ENCODE measurements at places on chromosomes 1 and 21.

DNA sequence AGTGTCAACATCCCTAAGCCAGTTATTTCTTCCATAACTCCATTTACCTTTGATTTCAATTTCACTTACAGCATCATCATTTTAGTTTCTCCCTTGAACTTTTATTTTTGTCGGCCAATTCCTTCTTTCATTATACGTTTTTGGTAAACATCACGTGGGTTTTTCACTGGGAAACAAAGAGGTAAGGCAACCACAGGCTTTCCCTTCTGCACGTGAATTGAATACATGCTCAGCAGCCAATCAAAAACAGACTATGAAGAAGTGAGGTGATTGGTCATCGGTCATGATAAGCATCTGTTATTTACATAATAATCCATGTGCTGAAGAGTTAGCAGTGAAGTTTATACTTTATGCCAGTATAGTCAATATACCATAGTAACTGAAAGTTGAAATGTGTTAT, 98.7 kb downstream of the NCAM2 start:
- no peak for DNase-seq

GRCh38 chr1:230891413-230891812, 23.1 kb upstream of the C1orf198 start:
- no peak for DNase-seq

GRCh38 chr1:21490774-21491487, 18.3 kb upstream of the ALPL start:
- no peak for DNase-seq

DNA sequence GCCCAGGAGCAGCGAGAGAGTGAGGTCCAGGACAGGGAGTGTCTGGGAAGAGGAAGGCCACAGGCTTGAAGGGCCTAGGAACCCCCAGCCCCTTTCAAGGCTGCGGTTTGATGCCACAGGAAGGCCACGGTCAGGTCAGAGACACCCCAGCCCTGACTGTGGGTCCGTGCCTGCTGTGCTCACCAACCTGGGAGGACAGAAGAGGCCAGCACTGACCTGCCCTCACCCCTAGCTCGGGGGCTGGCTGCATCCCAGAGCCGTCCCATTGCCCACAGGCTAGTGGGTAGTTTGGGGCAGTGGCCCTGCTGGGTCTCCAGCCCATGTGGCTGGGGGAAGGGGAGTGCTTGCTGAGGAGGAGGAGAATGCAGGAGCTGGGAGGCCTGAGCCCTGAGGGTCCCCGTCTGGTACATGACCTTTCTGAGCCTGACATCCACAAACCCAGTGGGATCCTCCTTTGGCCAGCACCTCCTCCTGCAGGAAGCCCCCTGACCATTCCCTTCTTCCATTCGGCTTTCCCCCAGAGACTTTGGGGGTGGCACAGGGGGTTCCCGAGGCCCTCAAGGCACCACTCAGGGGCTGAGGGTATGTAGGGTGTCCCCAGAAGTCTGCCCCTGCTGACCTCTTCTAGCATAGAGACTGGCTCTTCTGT, 54.3 kb downstream of the WNT9A start:
- DNase-seq: no peak

GRCh38 chr1:9085306-9085940, 16.0 kb upstream of the SLC2A5 start:
- no peak for DNase-seq

GRCh38 chr1:47495176-47495713, 57.4 kb downstream of the FOXD2 start:
- no peak for DNase-seq

- no peak for DNase-seq
These were observed 52.2 kb downstream of the STX6 start for GRCh38 chr1:180970333-180971079.

GRCh38 chr1:150144606-150145005, 5.1 kb upstream of the PLEKHO1 start:
- DNase-seq: no peak

GRCh38 chr1:5296095-5296494, 641.7 kb downstream of the AJAP1 start:
- no peak for DNase-seq

DNA sequence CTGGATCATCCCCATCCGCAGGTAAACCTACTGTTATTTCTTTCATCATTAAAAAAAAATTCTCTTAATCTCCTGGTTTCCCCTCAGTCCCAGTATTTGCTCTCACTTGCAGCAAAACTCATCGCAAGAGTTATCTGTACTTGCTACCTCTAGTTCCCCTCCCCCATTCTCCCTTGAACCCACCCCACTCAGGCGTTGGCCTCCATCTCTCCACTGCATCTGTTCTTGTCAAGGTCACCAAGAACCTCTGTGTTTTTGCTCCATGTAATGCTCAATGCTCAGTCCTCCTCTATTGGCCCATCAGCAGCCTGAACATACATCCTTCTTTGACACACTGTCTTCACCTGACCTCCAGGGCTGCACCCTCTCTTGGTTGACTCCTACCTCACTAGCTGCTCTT, 4.6 kb downstream of the PKLR start:
- no peak for DNase-seq

GRCh38 chr1:119946724-119947123, 50.4 kb upstream of the ADAM30 start:
- no peak for DNase-seq

- no peak for DNase-seq
These were observed 911 bp downstream of the LMO4 start for GRCh38 chr1:87329526-87330056.

- DNase-seq: no peak
These were observed 610.7 kb downstream of the NPHP4 start for GRCh38 chr1:5381491-5381890.

DNA sequence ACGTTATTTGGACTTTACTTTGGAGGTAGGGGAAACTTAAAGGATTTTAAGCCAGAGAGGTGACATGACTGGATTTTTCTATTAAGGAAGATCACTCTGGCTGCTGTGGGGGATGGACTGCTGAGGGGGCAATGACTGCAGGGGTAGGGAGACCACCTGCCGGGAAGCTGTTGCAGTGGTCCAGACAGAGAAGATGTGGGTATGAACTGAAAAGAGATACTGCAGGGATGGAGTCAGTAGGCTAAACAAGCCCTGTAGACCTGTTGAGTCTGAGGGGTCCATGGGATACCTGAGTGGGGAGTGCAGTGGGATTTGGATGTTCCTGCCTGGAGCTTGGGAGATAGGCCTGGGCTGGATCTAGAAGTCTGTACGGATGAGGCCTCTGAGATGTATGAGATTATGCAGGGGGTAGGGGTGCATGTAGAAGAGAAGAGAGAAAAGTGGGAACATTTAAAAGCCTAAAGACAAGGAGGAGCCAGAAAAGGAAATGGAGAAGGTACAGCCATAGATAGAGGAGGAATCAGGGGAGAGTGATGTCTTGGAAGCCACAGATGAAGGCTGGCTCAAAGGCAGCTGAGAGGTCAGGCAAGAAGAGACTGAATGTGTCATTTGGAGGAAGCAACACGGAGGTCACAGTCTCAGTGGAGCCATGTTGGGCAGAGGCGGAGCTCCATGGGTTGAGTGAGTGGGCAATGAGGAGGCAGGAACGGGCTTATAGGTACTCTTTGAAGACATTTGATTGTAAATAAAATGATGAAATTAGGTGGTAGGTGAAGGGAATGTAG, 25.9 kb upstream of the KCNA2 start:
- no peak for DNase-seq

DNA sequence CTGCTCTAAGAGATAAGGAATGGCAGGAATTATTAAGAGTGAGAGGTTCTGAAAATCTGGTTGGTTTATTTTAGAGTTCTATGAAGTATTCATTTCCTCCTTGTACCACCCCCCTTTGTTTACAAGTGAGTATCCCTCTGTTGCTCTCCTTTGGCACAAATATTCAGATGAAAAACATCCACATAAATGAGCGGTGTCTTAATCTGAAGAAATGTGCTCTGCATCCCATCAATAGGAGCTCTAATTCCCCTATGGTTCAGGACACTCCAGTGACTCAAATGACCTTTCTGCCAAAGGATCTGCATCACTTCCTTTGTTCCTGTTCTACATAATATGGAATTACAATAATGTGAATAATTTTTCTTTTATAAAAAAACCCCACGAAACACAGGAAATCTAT, 16.6 kb downstream of the DDAH1 start:
- DNase-seq: no peak

DNA sequence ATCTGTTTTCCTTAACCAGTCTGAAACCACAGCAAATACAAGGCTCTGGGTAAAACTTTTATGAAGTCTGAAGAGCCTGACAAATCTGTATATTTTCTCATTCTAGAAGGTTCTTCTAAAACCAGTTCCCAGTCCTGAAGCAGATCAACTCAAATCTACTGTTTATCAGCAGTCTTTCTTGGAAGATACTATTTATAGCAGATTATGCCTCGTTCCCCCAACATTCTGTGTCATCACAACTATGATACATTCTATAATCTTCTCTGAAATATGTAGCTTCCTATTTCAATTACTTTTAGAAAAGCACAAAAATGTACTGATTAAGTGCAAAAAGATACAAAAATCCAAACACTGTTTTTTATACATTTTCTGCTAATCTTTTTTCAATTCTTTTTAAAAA, 67.5 kb downstream of the NIBAN1 start:
- no peak for DNase-seq

GRCh38 chr1:168260393-168260792, 20.3 kb upstream of the TBX19 start:
- no peak for DNase-seq

DNA sequence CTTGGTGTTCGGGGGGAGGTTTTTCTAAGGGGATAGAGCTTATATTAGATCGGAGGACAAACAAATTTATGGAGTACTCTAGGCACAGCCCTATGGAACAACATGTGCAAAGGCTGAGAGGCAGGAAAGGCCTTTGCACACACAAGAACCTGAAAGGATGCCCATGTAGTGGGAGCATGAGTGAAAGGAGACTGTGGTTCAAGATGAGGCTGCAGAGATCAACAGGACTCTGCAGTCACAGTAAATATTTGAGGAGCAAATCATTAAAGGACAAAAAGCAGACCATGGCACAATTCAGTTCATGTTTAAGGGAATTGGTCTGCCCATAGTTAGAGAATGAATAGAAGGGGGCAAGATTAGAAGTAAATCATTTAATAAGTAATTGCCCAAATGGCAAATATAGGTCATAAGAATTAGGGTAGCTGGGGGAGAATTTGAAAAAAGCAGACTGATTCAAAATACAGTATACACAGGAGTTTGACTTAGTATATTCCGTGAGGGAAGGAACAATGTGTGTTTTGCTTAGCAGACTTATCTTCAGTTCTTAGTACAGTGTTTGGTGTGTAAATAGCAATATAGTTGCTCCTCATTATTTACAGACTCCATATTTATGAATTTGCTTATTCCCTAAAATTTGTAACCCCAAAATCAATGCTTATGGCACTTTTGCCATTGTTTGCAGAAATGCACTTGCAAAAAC, 268.1 kb downstream of the SEC16B start:
- DNase-seq: no peak

- DNase-seq: no peak
These were observed 50.5 kb upstream of the GPR52 start for GRCh38 chr1:174397261-174397660.

- DNase-seq: no peak
These were observed 495.6 kb upstream of the C1orf87 start for GRCh38 chr1:60569189-60569588.

GRCh38 chr1:201826830-201827229, 2.1 kb upstream of the IPO9 start:
- DNase-seq: no peak

DNA sequence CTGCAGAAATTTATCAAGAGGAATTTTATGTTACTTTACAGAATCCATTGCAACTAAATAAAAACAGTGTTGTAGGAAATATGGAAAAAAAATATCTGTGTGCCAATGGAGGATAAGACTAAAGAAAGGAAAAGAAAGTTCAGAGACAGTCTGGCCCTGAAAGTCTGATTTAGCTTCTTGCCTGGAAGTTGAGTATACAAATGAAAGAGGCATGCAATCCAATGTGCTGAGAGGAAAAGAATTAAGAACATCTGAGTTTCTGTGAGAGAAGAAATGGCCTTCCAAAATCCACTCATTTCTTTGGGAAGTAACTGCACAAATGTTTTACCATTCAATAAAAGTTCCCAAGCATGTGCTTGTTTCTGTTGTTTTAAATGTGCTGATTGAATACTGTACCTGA, 65.1 kb downstream of the LHX9 start:
- DNase-seq: no peak

DNA sequence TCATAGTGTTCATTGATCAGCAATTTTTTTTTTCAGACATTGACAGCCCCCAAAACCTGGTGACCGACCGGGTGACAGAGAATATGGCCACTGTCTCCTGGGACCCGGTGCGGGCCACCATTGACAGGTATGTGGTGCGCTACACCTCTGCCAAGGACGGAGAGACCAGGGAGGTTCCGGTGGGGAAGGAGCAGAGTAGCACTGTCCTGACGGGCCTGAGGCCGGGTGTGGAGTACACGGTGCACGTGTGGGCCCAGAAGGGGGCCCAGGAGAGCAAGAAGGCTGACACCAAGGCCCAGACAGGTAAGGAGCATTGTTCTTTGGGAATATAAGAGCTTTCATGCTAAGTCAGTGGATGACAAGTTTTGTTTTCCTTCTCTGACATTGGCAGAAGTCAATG, 49.3 kb downstream of the TNN start:
- DNase-seq: no peak

- no peak for DNase-seq
These were observed 44.3 kb upstream of the WNT2B start for GRCh38 chr1:112464501-112464900.

GRCh38 chr1:223745731-223746130, 33.4 kb downstream of the CAPN2 start:
- no peak for DNase-seq

DNA sequence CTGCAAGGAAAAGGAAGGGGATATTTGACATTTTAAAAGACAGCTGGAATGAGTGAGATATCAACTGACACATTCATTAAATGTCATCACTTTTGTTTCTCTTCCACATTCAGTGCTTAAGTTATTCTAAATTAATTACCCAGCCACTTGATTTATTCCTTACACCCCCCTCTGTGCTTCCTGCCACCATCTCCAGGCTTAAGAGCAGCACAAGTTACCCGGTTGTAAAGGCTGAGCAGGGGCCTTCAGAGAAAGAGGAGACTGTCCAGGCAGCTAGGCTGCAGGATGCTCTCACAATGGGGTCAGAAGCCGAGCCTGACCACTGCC, 71.4 kb downstream of the SYT6 start:
- DNase-seq: no peak

GRCh38 chr1:83103341-83103740, 895.6 kb downstream of the TTLL7 start:
- no peak for DNase-seq

GRCh38 chr1:109197158-109198042, 16.3 kb upstream of the SARS1 start:
- peak; percentile 46 for DNase-seq

DNA sequence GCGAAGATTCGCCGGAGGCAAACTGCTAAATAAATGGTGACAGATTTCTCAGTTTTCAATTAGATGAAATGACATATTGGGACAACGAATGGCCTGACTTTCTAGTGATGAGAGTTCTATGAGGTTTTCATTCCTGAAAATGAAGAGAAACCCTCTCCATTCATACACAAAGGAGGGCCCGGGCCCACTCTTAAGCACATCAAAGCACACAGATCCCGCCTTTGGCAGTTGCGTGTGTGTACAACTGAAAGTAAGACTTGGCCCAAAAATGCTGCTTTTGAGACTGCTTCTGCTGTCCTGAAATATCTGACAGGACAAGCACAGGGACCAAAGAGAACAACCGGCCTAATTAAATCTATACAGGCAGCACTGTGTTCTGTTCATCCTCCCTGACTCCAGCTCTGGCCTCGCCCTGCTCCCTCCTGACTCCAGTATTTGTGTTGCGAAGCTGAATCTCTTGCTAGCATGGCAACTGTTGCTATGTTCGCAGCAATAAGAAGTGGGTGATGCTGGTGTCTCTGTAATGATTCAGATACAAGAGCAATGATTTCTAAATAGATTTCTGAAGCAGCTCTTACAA, 7.4 kb downstream of the LRRC53 start:
- DNase-seq: no peak
